ENCODE measurements at places on chromosomes 7 and 10.
A peak's percentile ranks its signal among the peaks of the same experiment; 100 is the strongest.

DNA sequence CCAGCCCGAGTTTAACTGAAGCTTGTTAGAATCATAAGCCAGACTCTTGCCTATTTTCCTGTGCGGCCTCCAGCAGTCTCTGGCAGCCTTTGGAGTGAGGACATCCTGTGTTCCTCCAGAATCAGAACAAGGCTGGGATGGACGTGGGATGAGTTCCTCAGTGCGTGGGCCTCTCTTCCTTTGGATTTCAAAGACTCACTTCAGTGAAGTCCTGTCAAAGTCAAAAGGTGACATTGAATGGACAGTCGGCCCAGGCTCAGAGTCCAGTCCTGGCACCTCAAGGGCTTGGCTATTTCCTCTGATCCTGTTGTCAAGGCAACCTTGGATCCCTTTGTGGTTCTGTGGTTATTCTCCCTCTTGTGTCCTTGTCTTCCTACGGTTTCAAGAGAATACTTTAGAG is 21.4 kb upstream of the SMC3 start:
- DNase-seq, result no peak

GRCh38 chr10:124221356-124222317 is 128.2 kb upstream of the CHST15 start:
- no peak for DNase-seq

DNA sequence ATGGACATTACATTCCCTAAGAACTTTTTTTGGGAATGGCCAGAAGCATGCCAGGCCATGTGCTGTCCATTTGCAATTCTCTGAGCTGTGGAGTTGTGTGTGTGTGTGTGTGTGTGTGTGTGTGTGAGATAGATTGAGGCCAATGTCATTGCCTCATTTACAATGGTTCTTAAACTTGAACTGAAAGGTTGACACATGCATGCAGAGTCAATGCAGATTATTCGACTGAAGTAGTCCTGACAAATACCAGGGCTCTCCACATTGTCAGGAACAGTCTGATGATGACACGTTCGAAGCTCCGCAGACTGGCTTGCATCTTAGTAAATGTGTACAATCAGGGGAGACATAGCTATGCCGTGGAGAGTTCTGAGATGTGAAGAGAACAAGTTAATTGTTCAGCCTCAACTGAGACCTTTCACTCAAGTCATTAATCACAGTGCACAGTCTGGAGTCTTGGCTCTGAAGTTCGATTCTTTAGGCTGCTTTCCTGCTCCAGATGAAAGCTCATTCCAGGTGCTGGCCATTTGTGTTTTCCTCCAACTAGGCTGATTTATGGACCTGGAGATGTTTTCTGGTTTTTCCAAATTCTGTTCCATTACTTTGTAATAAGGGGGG is 921.9 kb downstream of the LRMDA start:
- DNase-seq, result no peak

- DNase-seq, result no peak
Measured at GRCh38 chr7:112395411-112395810, 54.8 kb upstream of the IFRD1 start.

DNA sequence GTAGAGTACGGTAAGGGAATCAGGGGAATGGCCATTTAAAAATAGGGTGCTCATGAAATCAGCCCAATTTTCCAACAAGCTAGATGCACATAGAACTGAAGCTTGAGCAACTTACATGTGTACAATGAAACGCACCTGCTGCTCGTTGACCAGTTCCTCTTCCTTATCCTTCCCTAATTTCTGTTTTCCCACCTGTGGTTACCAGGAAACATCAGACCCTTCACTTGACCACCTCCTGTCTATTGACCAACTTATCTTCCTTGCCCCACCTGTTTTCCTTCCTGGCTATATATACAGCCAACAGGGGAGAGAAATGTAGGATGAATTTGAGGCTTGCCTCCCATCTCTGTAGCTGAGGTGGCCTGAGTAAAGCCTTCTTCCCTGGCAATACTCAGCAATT is 37.8 kb upstream of the RAPGEF5 start:
- no peak for DNase-seq

DNA sequence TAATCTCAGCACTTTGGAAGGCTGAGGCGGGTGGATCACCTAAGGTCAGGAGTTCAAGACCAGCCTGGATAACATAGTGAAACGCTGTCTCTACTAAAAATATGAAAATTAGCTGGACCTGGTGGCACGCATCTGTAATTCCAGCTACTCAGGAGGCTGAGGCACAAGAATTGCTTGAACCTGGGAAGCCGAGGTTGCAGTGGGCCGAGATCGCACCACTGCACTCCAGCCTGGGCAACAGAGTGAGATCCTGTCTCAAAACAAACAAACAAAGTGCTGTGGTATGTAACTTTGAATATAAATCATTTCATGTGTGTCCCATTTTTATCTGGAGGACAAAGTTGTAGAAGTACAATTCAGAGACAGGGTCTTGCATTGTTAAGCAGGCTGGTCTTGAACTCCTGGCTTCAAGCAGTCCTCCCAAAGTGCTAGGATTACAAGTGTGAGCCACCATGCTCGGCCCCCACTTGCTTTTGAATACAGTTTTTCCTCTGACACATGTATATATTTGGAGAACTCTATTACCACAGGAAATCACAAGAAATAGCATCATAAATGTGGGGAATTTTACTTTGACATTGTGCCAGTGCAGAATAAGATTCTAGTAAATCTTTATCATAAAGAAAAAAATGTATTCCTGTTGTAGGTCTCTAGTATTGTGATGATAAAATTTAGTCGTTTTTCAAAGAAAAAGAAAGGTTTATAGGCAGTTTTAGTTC is 32.6 kb downstream of the PTPN12 start:
- no peak for DNase-seq

DNA sequence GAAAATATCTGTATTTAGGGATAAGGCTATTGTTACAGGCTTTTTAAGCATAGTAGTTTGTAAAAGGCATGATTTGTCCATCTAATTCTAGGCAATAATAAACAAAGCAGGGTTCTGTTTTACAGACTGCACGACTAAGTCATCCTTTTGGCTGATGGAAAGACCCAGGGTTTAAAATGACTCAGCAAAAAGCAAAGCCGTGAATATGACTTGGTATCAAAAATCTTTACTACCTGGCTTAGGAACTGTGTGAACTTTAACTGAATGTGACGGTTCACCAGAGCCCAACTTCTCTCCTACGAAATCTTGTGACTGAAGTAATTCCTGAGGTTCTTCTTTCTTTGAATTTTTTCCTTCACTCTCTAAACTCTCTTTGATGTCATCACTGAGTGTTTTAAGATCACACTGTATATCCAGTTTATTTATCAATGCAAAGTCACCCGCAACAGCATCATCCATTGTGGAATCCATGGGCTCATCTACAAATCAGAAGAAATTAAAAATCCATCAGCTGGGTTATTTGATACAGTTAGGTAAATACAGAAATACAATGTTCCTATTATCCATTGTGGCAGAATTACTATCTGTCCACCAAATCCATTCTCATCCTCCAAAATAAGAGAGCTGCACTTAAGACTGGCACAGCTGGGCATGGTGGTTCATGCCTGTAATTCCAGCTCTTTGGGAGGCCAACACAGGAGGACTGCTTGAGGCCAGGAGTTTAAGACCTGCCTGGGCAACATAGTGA is 17.0 kb downstream of the ATE1 start:
- peak; percentile 68 for DNase-seq

- DNase-seq, result no peak
Measured at GRCh38 chr7:143049362-143049761, 2.8 kb upstream of the OR6V1 start.

GRCh38 chr10:71621231-71622153 is 98.1 kb downstream of the C10orf105 start:
- DNase-seq, result no peak

- DNase-seq, result peak; percentile 17
Measured at GRCh38 chr10:114504769-114505579, 100.7 kb upstream of the AFAP1L2 start.

DNA sequence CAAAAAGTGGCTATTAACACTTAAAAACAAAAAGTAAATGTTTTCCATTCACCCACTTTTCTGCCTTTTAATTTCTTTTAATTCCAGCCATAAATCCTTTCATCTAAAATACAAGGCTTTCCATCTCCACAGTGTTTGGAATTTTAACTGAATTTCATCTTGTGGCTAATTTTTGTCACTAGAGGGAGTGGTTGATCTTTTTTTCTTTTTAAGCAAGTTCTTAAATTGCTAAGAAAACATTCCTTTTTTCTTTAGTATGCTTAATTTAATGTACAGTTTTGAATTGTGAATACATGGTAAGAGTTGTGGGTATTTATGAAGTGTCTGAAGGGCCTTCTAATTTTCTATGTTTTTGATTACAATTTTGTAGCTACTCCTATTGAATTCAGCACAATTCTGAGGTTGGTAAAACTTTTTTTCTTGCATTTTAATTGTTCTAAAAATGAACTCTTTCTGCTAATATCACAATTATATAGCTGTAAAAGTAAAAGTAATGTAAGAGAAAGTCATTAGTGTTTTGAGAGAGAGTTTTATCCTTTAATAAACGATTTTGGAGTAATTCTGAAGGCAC is 54.9 kb upstream of the ANK3 start:
- DNase-seq, result no peak

GRCh38 chr10:102449321-102450123 is 1.8 kb downstream of the C10orf95 start:
- DNase-seq, result no peak

DNA sequence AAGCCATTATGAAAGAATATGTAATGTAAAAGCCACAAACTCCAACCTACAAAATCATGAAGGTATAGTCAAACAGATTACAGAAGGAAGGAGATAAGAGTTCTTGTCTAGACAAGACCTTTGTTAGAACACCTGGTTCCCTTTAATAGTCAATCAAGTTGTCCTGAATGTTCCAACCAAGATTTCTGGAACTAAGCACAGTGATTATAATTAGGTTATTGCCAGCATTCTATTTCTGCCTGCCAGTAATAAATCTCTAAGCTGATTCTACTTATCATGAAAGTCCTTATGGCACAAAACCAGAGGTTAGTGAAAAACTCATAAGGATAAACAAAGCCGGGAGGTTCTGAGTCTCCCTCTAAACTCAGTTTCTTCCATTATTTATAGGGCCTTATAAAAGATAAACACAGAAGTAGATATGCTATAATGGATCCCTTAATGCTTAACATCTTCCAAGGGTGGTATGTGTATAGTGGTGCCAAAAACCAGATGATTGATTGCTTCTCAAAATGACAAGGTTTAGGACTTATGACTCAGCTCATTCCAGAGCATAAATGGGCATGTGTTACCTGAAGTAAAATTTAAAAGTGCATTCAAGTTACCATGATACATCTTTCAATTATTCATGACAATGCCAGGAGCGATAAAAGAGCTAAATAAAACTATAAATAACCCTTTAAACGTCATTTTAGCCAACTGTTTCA is 237.2 kb downstream of the CSTF2T start:
- peak; percentile 1 for DNase-seq

GRCh38 chr10:13808556-13809391 is 222.0 kb downstream of the PRPF18 start:
- no peak for DNase-seq

DNA sequence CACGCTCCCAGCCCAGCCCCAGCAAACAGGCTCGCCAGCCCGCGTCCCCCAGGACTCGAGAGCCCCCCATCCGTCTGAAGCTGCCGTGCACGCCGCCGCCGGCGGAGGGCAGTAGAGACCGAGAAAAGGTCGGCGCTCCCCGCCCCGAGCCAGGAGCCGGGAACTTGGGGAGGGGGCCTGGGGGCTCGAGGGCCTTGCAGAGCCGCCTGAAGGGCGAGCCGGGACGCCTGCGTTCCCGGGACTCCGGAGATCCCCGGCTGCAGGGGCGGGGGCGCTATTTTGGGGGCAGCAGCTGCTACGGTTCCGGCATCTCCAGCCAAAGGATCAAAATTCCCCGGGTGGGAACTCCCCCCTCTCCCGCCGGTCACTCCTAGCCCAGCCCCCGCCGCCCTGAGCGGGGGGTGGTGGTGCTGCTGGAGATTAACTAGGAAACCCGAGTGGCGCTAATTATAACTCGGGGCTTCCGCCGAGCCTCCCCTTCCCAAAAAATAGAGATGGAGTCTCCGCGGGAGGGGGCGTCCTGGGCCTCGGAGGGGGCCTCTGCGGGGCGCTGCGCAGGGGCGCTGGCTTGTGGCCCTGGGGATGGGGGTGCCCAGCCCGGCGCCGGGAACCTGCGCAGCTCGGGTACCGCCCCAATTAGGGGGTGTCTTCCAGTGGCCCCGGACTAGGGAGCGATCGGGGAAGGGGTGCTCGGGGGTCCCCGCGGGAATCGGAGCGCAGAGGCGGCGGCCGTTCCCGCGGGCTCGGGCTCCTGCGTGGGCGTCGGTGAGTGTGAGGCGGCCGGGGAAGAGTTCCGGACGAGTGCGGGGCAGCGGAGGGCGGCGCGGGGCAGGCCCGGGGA is 608 bp downstream of the ACHE start:
- no peak for DNase-seq

DNA sequence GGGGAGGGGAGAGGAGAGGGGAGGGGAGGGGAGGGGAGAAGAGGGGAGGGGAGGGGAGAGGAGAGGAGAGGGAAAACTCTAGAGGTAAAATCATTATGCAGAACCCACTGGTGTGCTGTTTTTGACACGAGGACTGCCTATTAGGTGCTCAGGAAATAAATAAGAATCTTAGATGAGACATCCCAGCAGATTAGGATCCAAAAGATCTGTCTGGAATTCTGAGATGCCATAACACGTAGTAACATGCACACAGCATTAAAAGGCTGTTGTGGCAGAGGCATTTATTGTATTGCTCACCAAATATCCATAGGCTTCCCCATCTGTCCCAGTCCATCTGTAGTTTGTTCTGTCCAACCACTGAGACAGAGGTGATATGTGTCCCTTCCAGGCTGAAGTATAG is 40.8 kb upstream of the KMT2E start:
- no peak for DNase-seq

DNA sequence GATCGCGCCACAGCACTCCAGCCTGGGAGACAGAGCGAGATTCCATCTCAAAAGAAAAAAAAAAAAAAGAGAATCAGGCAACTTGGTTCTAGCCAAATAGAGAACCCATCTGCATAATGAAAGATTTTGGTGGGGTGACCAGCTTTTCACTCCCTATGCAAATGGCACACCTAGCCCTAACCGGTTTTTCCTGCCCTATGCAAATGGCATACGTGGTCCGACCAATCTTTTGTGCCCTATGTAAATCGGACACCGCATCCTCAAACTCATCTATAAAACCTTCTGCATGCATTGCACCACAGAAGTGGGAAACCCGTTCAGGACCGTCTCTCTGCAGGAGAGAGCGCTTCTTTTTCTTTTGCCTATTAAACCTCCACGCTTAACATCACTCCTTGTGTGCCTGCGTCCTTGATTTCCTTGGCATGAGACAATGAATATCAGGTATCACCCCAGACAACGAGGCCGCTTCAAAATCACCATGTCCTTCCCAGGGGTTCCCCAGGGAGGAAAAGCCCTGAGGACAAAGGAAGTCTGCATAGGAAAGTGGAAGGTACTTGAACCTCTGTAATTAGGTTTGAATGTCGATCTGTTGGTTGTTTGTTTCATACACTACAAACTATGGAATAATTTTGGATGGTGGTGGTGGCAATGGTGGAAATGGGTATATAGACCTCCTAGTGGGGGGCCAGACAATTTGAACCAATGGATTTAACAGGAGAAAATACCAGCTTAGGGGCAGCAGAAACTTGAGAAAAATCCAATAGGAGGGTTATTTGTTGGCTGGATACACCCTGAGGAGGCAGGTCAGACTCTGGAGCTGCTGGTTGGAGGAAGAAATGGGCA is 396.2 kb downstream of the TYW1 start:
- no peak for DNase-seq

Data from COLO829 (cell line).